ENCODE measurements at places on chromosomes 16 and 17.
A peak's percentile ranks its signal among the peaks of the same experiment; 100 is the strongest.

GRCh38 chr17:7915179-7915610 lies 894 bp downstream of the RNF227 start:
- no peak for DNase-seq

GRCh38 chr16:14284930-14285512 lies 213.9 kb downstream of the MRTFB start:
- no peak for DNase-seq

GRCh38 chr16:59324462-59324861 lies 590.3 kb upstream of the GOT2 start:
- DNase-seq: no peak

DNA sequence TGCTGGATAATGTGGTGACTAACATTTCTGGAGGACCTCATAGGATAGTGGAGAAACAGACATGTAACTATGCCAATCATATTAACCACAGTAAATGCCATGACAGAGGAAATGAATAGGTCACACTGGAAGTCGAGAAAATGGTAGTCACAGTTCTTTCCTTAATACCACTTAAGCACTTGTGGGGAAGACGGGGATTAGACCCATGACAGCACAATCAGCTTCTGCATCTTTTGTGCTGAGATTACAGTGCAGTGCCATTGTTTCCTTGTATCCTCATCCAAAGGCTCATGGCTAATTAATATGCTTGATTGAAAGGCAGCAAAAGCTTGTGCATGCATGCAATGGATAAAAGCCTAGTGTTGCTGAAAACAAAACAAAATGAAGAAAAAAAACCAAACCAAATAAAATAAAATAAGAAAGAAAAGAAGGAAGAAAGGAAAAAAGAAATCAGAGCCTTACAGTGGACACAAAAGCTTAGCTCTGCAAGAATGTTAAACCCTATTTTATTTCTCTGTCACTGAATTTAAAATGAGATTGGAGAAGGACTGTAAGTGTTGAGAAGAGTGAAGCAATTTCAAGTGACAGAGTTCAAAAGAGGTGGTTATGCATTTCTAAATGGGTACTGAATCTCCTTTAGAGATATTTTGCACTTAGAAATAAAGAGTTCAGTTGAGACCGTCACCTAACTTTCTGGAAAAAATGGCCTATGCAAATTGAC lies 1011.9 kb downstream of the CDH8 start:
- no peak for DNase-seq

- no peak for DNase-seq
Observed at GRCh38 chr16:67207249-67208091, 8.5 kb downstream of the ELMO3 start.

- peak; percentile 36 for DNase-seq
Observed at GRCh38 chr17:43846221-43846712, 709 bp upstream of the CD300LG start.

DNA sequence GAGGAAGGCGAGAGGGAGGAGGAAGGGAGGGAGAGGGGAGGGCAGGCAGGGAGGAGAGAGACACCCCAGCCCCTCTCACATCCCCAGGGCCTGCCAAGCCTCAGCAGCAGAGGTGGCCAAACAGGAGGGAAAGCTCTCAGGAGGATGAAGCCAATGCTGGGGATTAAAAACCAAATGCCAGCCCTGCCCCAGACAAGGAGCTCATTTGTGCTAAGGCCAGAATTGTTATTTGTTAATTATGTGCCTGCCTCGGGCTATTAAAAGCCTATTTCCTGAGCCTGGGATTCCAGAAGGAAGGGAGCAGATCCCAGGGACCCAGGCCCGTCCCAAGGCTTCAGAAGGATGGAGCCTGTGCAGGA lies 27.9 kb upstream of the GINS2 start:
- DNase-seq: no peak

DNA sequence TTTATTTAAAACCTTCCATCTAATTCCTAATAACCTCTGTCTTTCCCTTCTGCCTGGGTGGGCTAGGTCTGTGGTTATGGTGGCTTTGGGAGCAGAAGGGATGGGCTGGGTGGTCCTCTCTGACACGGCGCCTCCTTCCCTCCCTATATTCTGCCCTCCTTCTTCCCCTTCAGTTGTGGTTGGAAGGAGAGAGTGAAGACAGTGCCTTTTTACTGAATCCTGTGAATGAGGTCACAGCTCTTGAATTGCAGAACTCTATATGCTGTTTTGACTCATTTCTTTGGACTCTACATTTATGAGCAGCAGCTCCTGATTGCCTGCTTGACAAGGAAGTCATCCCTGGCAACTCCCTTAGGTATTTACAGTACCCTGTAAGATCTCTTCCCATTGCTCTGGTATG lies 256.0 kb upstream of the ELAC2 start:
- no peak for DNase-seq

DNA sequence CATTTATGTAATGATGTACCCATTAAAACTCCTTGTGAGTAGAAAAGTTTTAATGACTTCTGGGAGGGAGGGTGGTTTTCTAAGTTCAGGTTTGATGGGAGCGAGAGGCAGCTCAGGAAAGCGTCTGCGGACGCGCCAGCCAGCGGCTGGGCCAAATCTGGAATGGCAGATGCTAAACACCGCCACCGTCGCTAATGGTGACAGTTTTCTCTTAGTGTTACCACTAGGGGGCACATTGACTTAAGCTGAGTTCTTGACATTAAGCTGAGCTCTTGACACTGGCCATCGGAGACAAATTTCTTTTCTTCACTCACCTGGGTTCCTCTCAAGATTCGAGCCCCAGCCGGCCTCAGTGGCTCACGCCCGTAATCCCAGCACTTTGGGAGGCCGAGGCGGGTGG lies 6.7 kb downstream of the TRPV1 start:
- no peak for DNase-seq

GRCh38 chr17:76478097-76478496 lies 10.7 kb downstream of the AANAT start:
- no peak for DNase-seq

DNA sequence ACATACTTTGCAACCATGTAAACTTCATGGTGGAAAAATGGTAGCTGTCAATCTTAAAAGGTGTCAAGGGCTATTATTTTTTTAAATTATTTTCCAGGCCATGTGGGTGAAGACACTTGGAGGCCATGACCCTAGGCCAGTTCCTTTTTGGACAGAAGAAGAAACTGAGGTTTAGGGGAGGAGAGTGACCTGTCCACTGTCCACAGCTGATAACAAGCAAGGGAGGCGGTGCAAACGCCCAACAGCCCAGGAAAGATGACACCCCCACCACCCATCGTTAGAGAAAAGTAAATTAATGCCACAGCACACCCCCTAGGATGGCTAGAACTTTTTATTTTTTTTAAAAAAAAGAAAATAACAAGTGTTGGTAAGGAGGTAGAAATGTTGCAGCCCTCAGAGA lies 19.2 kb downstream of the ENPP7 start:
- DNase-seq: no peak

DNA sequence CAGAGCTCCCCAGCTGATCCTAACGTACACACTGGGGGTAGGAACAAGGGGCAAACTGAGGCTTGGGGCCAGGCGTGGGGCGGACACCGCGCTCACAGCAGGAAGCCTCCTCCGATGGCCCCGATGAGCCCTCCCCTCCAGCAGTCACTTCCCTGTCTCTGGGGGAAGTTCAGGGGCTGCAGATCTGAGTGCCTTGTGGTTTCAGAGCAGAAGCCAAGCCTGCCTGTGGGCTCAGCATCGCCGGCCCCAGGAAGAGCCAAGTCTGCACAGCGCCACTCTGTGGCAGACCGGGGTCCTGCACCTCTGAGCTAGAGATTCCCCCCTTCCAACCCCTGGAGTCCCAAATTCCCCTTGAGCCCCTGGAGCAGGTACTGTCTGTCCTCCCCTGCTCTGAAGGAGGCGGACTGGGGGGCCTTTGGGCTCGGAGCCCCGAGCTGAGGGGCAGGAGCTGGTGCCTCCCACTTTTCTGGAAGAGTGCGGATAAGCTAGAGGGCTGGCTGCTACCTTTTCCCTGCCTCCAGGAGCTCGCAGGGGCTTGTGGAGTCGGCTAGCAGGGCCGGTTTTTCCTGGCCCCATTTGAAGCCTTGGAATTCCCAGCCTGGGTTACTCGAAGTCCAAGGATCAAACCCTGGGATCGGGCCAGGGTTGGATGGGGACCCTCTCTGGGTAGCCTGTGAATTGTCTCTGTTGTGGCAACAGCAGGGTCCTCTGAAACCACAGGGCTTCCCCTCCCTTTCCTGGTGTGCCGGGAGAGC lies 2.9 kb downstream of the GSE1 start:
- no peak for DNase-seq

- DNase-seq: no peak
Observed at GRCh38 chr17:41151525-41151924, 1.9 kb upstream of the KRTAP4-5 start.

GRCh38 chr16:74296104-74296431 lies 546 bp upstream of the PSMD7 start:
- no peak for DNase-seq

DNA sequence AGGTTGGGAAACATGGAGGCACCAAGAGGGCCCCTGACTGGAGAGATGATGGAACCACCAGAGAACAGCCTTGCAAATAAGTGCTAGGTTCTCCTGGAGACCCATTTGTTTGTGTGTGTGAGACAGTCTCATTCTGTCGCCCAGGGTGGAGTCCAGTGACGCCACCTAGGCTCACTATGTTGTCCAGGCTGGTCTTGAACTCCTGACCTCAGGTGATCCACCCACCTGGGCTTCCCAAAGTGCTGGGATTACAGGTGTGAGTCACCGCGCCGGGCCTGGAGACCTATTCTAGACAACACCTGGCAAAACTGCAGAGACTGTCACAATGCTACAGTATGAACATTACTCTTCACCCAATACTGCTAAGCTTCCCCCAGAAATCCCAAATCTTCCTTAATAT lies 1.5 kb downstream of the NPLOC4 start:
- DNase-seq: no peak

DNA sequence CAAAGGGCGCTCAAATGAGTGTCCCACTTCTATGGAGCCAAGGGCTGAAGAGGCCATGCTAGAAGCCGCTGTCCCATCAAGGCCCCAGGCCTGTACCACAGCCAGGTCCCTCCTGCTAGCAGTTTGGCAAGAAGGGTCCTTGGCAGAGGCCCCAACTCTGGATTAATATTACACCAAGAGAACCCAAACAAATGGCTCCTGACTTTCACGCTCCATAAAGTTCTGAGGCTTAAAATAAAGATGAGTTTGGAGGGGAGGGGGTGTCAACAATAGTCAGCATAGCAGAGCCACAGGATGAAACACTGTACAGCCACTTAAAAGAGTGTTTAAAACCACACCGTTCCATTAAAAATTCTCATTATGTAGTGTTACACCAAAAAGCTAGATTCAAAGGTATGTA lies 30.5 kb downstream of the CUEDC1 start:
- DNase-seq: no peak

DNA sequence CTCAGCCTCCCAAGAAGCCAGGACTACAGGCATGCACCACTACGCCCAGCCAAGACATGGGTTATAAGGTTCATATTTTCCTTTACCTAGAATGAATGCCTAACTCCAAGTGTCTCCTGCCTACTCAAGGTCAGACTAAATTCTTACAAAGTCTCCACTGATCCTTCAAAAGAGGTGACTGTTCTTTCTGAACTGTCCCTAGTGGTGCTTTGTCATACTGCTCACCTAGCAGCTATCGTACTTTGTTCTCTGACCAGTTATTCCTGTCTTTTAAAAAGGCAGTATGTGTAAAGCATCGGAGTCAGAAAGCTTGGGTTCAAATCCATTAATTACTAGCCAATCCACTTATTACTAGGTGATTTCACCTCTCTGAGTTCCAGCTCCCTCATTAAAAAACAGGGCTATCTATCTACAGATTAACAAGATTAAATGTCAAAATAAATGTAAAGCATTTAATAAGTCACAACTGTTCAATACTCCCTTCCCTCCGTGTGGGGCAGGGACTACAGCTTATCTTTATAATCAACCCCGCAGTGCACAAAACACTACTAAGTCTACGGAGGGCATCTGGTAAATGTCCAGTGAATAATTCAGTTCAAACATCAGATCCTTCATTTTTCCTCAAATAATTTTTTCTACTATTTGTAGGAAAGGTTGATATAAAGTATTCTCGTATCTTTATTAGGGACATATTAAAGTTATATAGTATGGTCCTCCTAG lies 20.0 kb upstream of the ITGA2B start:
- no peak for DNase-seq

DNA sequence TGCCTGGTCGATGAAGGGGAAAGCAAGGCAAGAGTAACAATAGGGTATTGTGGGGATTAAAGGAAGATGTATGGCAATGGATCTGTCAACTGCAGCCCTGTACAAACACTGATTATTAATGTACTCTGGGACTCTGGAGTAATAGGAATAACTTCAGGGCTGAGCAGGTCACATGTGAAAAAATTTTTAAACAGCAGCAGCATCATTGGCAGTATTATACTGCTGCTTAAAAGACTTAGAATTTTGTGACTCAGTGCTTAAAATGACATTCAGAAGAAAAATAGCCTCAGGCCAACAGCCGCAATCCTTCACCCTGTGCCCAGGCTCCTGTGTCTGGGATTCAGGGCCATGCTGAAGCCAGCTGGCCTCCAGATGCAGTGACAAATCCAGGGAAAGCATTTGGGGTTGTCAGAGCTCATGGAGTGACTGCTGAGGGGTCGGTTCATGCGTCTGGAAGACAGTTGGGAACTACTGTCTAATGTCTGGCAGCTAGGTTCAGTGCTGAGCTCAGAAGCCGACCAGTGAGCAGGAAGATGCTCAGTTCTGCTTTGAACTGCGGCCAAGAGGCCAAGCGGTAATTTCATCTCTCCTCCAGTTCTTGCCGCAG lies 22.2 kb downstream of the TEX2 start:
- no peak for DNase-seq

- no peak for DNase-seq
Observed at GRCh38 chr17:79461041-79461440, 149.8 kb downstream of the RBFOX3 start.

DNA sequence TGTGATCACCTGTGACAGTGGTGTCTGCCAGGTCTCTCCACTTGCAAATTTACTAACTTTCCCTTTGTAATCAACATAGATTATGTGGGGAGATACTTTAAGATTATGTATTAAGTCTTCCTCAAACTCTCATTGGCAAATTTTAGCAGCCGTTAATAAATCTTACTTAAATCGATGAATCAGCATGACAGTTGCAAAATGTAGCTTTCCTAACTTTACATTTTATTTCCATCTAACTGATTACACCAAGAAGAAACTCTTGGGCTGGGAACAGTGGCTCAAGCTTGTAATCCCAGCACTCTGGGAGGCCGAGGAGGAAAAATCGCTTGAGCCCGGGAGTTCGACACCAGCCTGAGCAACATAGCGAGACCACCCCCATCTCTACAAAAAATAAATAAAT lies 23.3 kb upstream of the CPNE2 start:
- DNase-seq: no peak

GRCh38 chr17:34379868-34380267 lies 16.8 kb upstream of the CCL1 start:
- no peak for DNase-seq

GRCh38 chr17:80047176-80047575 lies 10.7 kb downstream of the CCDC40 start:
- no peak for DNase-seq

DNA sequence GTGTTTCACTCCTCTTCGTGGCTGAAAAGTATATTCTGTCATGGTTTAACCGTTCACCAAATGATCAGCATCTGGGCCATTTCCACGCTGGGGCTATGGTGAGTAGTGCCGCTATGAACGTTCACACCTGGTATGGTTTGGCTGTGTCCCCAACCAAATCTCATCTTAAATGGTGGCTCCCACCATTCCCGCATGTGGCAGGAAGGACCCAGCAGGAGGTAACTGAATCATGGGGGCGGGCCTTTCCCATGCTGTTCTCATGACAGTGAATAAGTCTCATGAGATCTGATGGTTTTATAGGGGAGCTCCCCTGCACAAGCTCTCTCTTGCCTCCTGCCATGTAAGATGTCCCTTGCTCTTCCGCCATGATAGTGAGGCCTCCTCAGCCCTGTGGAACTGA lies 45.7 kb upstream of the ZNF469 start:
- DNase-seq: no peak
